ENCODE measurements at places on chromosomes 7 and 10. TPM values are rescaled to one million over a fixed set of nuclear protein-coding genes. Genes with fewer than 3 reads are reported as not detected.

The SLC13A1 gene
- not detected for total RNA-seq

The PHYHIPL gene
- total RNA-seq: not detected

The CPA4 gene
- 8.2 TPM for total RNA-seq

The CYP26C1 gene
- total RNA-seq: 0.12 TPM

The PPP1R3A gene
- not detected for total RNA-seq
